ENCODE measurements at places on chromosomes 11 and 22.
A peak's percentile ranks its signal among the peaks of the same experiment; 100 is the strongest.

DNA sequence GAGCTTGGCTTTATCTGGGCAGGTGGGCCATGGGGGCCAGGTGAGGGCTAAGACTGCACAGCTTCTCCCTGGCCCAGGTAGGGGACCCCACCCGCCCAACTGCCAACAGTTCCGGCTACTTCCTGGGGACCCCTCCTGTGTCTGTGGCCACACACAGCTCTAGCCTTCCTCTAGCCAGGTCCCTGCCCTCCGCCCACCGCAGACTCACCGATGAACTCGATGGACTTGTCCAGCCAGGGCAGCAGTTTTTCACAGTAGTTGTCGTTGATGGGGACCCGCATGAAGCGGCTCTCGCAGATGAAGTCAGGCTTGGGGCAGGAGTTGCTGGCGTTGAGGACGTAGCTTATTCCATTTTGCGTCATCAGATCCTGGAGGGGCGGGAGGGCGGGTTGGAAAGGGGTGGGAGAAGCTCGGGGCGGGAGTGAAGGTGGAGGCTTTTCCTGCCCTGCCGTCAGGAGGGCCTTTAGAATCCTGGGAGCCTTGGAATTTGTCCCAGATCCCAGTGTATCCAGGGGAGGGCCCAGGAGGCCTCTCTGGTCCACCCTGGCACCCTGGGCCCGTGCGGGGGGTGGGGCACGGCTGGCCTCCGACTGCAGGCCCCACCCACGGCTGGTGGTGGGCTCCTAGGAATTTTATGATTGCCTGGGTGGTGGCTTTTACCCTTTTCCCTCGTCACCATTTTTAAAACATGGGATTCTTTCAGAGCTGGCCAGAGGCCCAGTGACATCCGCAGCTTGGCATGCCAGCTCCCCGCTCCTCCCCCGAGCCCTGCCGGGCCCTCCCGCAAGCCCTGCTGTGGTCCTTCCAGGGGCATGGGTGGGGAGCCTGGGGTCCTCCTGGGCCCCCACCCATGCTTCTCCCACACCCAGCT is 13.9 kb downstream of the DUSP8 start:
- no peak for DNase-seq

GRCh38 chr11:60566776-60567175 is 51.6 kb downstream of the MS4A13 start:
- DNase-seq: no peak

GRCh38 chr11:1694064-1694845 is 2.7 kb upstream of the KRTAP5-6 start:
- DNase-seq: peak; percentile 77

DNA sequence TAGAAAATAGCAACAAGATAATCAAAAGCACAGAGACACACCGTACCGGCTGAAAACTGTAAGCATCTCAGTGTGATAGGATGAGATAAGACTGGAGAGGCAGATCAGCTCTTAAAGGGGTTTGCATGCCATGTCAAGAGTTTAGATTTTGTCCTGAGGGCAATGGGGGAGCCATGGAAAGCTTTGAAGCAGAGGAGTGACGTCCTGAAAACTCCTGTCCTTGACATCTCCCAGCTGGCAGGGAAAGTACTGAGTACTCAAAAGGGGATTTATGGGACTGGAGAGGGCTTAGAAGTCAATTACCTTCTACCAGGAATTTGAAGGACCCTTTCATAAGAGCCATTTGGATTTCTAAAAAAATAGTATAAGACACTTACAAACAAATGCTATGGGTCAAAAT is 420.5 kb upstream of the NARS2 start:
- no peak for DNase-seq

DNA sequence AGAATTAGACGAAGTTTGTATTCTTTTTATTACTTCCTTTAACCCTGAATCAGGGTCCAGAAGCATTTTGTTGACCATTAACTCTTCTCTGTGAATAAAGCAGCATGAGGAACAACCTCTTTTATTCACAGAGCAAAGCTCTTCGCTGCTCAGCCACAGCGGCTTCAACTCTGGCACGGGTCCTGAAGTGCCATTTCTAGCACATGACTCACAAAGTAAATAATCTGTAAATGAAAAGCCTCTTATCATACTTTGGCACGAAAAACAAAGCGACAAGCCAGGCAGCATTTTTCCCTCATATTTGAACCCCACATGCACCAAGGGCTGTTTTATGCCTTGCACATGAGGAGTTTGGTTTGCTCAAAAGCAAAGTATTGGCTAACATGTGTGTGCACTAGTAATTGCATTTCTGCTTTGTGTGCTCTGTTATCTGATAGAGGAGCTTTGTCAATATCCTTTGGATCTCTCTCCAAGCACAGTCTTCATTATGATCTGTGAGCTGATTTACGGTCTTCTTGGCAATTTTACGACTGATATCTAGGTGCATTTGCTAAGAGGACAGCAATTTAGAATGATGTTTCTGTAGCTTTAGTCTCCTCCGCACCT is 33.0 kb upstream of the APOBEC3A start:
- no peak for DNase-seq

DNA sequence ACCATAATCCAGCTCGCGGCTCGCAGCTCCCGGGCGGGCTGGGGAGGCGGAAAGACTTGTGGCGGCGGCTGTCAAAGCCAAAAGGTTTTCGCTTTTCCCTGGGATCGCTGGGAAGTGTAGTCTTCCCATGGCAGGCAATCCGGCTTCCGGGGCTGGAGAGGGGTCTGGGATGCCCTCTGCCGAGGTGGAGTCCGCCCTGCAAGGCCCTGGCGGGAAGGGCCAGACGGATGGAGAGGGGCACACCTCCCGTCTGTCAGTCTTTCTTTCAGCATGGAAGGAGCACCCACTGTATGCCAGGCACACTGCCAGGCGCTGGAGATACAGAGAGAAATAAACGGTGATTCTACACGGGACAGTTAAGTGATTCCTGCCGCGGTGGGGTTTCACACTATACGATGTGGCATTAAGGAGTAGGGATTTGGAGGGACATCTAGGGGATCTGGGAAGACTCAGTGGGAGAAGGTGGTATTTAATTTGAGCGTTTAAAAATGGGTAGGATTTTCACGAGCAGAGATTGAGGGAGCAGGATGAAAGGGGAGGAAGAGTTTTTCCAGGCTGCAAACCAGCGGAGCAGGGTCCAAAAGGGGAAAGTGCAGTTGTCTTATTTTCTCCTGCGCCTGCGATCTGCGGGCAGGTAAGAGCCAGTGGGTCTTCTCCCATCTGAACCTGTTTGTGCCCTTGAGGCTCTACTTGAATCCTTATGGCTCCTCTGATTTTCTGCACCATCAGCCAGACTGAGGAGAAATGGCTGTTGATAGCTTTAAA is at the start of gene BACE1:
BACE1 (minus strand) TSS at position 60 of the 765 bp plus-strand sequence. CDS start 461 bp downstream, outside the sequence.
- peak; percentile 3 for DNase-seq

GRCh38 chr11:112637076-112637475 is 324.1 kb upstream of the NCAM1 start:
- DNase-seq: no peak

DNA sequence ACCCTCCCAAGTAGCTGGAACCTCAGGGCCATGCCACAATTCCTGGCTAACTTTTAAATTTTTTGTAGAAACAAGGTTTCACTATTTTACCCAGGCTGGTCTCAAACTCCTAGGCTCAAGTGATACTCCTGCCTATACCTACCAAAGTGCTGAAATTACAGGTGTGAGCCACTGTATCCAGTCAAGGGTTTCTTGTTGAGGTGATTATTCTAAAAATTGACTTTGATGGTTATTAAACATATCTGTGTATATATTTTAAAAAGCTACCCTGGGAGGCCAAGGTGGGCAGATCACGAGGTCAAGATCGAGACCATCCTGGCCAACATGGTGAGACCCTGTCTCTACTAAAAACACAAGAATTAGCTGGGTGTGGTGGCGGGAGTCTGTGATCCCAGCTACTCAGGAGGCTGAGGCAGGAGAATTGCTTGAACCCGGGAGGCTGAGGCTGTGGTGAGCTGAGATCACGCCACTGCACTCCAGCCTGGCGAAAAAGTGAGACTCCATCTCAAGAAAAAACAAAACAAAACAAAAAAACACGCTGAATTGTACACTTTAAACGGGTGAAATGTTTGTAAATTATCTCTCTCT is 27.1 kb downstream of the MAPK1 start:
- DNase-seq: no peak

DNA sequence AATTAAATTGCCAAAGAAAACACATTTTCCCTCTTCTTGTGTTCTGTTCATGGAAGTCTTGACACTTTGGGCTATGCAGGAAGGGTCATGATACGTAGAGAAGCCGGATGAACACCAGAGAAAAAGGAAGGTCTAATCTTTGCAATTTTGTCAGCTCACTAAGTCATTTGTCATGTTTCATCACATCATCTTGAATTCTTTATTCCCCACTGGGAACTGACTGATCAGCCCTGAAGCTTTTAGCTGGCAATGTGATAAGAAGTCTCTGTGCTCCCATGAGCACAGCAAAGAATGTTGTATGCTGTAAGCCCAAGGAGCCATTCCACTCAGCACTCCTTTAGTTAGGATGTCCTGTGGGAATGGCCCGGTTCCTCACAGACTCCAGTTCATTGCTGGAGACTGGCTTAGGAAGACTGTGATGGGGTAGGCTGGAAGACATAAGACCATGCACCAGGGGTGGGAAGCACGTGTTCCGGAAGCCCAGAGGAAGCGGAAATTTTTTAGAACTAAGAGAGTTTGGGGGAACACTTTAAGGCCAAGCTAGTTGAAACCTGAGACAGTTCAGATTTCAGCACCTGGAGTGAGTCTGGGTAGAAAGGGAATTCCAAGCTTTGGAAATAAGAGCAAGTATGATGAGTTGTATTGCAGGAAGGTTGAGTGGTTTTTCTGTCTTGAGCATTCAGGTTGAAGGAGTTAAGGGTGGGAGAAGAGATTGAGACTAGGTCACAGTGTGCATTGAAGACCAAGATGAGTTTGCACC is 306.7 kb upstream of the MTNR1B start:
- DNase-seq: no peak

- no peak for DNase-seq
Measured at GRCh38 chr11:73420136-73420535, 43.9 kb downstream of the RELT start.

- DNase-seq: no peak
Measured at GRCh38 chr22:44449061-44449682, 48.9 kb downstream of the RTL6 start.

- DNase-seq: no peak
Measured at GRCh38 chr11:26344647-26345046, 12.7 kb downstream of the ANO3 start.

DNA sequence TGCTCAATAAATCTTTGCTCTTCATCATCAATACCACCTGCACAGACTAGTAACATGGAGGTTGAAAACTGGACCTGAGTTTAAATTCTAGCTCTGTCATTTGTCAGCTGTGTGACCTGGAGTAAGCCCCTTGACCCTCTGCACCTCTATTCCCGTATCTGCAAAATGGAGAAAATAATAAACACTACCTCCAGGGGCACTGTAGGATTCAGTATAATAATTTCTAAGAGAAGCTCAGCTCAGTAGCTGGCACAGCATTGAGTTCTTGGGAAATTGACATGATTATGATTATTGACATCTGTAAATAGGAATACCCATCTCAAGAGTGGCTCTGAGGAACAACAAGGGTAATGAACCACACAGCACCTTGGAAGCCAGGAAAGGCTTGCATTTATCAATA is 78.4 kb downstream of the MN1 start:
- no peak for DNase-seq
